Retinal pigment epithelial cell (primary cell): ENCODE measurements at places on chromosomes 13 and 19.

GRCh38 chr19:6272411-6272791 lies 7.4 kb downstream of the MLLT1 start:
- no peak for DNase-seq

- DNase-seq, result no peak
Measured at GRCh38 chr19:43414554-43414953, at the start of gene TEX101. Gene TEX101, plus strand, starts transcription at chr19:43414890. Its CDS starts 1,030 bp downstream, at chr19:43415920.

DNA sequence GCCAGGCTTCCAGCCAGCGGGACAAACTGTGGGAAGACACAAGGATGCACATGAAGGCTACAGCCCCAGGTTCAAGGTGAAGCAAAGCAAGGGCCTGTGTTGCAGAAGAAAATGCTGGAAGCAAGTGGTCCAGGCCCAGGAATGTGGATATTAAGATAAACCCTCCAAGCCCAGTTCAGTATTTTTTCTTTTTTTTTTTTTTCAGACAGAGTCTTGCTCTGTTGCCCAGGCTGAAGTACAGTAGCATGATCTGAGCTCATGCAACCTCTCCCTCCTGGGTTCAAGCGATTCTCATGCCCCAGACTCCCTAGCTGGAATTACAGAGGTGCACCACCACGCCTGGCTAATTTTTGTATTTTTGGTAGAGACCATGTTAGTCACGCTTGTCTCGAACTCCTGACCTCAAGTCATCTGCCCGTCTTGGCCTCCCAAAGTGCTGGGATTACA lies 4.4 kb downstream of the PRDX2 start:
- no peak for DNase-seq

DNA sequence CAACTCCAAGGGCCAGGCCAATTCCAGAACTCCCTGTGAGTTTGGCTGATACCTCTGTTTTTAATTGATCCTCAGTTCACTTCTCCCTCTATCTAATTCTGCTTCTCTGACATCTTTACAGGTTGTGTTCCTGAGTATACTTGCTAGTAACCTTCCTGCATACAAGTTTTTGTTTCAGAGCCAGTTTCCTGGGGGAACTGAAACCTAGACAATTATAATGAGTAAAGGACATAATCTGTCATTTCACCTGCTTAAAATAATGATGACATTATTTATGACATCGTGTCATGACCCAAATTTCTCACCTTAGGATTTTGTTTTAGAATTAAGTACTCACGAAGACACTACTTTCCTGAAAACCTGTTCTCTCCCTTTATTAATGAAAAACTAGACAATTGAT lies 12.5 kb upstream of the MYCBP2 start:
- DNase-seq, result no peak

GRCh38 chr13:76048675-76049375 lies 412.7 kb downstream of the LMO7 start:
- no peak for DNase-seq

DNA sequence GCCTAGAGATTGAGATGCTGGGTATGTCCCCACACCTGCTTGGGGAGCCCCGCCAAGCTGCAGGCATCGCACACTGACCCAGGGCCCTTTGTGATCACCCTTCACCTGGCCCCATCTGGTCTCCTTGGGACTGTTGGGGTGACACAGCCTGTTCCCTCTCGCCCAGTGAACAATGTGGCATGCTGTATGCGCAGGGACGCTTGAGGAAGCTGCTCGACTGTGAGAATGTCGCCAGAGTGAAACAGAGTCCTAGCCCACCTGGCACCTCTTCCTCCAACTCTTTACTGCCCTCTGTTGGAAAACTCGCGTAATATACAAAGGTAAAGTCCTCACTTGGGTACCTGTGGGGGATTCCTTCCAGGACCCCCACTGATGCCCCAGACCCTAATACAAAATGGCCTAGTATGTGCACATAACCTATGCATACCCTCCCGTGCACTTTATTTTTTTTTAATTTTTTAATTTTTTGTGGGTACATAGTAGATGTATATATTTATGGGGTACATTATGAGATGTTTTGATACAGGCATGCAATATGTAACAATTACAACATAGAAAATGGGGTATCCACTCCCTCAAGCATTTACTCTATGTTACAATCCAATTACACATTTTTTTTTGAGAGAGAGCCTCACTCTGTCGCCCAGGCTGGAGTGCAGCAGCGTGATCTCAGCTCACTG lies 9.0 kb downstream of the BLOC1S3 start:
- no peak for DNase-seq

DNA sequence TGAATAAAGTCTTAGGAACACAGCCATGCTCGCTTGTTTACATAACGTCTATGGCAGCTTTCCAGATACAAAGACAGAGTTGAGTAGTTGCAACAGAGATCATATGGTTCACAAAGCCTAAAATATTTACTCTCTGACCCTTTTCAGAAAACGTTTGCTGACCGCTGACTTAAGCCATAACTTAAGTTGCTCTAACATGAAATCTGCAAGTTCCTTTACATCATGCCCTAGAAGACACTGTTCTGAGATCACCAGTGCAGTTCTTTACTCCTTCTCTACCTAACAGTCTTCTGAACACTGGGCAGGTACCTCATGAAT lies 166.4 kb downstream of the DCLK1 start:
- DNase-seq, result peak; percentile 71

GRCh38 chr19:1136201-1136600 lies 32.4 kb downstream of the GPX4 start:
- DNase-seq, result no peak

DNA sequence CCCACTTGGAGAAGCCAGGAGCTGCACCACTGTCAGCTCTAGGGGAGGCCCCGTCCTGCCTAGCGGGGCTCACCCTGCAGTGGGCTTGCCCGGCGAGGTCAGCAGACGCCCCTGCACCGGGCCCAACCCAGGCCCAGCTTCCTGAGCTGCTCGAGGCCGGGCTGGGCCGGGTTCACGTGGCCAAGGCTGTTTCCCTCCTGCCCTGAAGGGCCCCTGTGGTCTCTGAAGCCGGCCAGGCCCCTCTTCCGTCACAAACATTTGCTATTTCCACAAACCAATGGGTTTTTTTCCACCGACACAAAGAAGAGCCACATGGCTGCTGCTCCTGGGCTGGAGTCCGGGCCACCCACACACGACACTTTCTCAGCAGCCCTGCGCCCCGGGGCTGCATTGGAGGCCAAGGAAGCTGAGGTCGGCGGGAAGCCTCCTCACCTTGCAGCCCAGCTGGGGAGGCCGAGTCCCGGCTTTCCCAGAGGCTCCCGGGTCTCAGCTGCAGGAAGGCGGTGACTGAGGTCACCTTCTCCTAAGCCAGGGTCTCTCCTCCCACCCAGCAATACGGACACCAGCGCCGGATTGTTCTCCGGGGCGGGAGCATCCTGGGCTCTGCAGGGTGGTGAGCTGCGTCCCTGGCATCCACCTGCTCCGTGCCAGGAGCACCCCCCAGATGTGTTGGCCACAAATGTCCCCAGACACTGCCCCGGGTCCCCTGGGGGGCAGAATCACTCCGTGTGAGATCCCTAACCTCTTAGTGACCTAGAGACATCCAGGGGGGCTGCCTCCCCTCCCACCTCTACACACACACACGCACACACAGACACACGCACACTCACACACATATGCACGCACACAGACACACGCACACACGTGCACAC lies 80.5 kb downstream of the GADD45B start:
- no peak for DNase-seq

DNA sequence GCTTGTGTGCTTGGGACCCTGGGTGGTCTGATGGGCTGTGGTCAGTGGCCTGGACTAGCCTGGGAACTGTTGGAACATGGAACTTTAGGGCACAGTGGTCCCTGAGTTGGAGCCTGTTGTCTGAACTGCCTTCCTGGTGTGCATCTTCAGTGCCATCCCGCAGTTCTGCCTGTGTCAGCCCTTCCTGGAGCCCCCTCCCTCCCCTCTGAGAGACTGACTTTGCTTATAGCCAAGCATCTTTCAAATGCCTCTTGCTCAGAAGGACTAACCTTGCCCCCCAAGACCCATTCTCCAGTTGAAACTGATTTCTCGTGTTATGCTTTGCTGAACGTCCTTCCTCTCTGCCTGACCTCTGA lies 14.3 kb downstream of the MAU2 start:
- no peak for DNase-seq

GRCh38 chr13:79121286-79121685 lies 284.8 kb downstream of the RBM26 start:
- no peak for DNase-seq

GRCh38 chr19:45349430-45349941 lies 8.9 kb downstream of the KLC3 start:
- DNase-seq, result no peak

DNA sequence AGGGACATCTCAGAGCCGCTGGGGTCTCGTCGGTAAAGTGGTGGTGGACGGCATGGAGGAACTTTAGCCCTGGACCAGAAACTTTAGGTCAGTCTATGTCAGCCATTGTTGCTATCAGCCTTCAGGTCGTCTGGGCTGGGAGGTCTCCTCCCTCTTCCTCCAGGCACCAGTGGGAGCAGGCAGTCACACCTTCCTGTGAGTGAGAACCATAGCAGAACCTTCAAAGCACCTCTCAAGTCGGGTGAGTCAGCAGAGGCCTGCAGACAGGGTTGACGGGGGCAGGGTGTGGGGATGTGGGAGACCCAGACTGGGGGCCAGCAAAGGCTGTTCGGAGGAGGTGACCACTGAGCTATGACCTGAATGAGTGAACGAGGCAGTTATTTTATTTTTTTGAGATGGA lies 15.4 kb upstream of the SBNO2 start:
- no peak for DNase-seq

GRCh38 chr13:27280009-27280656 lies 9.5 kb downstream of the RASL11A start:
- no peak for DNase-seq

DNA sequence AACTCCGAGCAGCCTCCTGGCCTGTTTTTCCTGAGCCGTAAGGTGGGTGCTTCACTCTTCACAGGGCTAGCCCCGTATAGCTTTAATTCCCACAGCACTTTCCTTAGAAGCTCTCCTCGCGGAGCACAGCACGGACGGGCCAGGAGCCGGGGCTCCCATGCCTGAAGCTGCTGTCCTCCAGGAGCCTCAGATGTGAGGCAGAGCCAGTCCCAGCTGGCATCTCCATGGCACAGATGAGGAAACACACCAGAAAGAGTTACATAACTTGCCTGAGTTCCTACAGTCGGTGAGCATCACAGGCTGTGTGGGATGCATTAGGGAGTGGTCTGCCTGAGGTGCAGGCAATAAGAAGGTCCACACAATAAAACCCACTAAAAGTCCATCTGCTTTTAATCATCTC lies 118.5 kb downstream of the ATP8A2 start:
- no peak for DNase-seq

GRCh38 chr13:77693449-77693940 lies 4.0 kb upstream of the SLAIN1 start:
- no peak for DNase-seq

GRCh38 chr13:91417660-91418325 lies 19.4 kb downstream of the GPC5 start:
- no peak for DNase-seq

GRCh38 chr19:46367426-46367825 lies 20.5 kb downstream of the PPP5C start:
- no peak for DNase-seq

- no peak for DNase-seq
Measured at GRCh38 chr19:33414667-33415605, 41.4 kb downstream of the CEBPG start.

DNA sequence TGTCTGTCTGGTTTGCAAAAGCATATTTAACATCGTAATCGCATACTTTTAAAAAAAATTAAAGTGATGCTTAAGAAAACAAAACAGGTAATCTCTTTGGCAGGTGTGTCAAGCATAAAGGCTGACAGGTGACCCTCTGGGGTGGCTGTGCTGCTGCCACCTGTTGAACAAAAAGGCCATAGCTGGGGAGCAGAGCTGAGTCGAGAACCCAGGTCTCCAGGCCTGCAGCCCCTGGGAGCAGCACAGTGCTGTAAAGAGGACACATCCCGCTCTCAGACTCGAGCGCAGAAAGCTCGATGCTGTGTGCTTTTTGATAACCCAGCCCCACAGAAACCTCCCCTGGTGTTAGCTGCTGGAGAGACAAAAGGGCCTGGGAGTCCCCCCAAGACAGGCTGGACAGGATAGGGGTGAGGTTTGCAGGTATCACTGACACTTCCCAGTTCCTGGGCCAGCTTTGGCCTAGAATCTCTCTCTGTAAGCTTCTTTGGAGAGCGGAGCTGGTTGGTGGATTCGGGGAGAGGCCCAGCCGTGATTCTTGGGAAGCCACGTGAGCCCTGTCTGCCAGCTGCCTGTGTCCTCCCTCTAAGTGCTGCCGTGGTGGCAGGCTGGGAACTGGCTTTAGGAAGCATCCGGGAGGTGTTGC lies 66.9 kb downstream of the C13orf42 start:
- no peak for DNase-seq

GRCh38 chr19:48510421-48511268 lies 990 bp downstream of the LMTK3 start:
- no peak for DNase-seq

GRCh38 chr13:113668491-113668971 lies 1.5 kb downstream of the GRK1 start:
- DNase-seq, result no peak

DNA sequence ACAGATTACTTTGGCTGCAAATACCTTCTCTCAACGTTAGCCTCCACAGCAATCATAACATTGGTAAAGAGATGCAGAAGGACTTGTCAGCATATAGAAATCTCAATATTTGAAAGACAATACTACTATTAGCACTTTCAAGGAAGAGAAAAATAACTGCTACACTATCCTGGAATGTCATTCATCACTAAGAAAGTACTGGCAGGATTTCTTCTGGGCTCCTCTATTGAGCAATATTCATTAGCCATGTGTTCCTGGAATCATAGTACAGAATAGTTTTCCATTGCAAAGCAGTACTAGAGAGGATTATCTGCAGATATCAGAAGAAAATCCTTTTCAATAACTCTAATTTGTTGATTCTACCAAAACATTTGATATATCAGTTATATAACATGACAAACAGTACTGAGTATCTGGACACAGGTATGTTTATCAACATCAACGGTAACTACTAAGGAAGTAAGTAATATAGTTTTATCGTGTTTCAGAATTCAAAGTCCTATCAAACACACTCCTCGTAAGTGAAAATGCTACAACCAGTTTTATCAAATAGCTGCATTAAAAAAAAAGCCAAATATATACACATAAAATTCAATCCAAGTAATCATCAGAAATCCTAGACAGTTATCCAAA lies 27.3 kb downstream of the INTS6 start:
- DNase-seq, result peak; percentile 5

DNA sequence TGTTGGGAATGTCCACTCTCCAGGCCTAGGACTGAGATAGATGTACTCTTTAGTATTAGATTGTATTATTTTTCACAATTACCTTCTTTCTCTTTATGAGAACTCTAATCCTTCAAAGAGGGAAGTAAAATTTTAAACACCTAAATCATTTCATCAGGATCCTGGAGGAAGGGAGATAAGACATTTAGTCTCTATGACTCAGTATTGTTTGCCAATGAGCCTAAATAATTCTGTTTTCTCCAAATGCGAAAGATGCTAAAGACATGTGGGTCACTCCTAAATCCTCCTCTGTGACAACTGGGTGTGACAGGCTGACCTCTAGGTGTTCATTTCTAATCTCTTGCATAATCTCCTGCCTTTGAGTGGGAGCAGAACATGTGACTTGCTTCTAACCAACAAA lies 1736.6 kb upstream of the MIR17HG start:
- DNase-seq, result no peak
